HL-60 (cell line): ENCODE measurements at places on chromosomes 5 and 9.
A peak's percentile ranks its signal among the peaks of the same experiment; 100 is the strongest.

DNA sequence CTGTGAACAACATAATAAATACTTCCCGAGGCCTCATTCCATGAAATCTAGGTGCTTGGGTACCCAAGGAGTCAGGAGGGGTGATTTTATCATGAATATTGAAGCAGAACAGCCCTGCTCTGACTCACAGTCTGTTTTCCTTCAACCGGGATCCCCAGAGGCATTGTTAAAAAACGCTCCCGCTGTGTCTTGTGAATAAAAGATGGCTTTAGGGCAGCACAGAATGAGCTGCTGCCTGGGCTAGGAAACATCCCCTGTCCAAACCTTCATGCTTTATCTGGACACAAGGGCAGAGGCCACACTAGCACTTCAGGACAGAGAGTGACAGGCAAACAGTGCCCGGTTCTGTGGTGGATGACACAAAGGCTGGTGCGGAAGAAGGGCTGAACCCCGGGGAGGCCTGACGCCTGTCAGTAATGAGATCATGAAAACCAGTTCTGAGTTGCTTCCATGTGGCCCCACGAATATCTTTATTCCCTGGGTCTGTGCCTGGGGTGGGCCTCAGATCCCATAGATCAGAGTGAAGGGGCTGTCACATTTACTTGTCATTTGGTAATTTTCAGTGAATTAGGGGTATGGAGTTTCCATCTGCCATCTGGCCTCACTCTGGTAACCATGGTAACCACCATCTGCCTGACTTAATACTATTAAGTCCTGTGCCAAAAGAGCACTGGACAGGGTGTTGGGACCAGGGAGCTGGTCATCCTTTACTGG is 2.6 kb downstream of the IGFBPL1 start:
- no peak for DNase-seq

DNA sequence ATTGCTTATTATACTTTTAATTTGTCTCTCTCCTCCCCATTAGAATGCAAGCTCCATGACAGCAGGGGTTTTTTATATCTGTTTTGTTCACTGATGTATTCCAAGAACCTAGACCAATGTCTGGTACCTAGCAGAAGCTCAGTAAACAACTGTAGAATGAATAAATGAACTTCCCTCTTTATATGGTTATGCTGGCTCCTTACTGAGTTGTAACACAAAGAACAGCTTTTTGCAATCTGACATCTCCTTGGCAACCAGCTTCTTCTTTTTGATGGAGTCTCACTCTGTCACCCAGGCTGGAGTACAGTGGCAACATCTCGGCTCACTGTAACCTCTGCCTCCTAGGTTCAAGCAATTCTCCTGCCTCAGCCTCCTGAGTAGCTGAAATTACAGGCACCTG is 13.6 kb downstream of the TRMO start:
- DNase-seq = peak; percentile 49

- DNase-seq = peak; percentile 60
Observed at GRCh38 chr5:151093476-151093889, 12.6 kb upstream of the TNIP1 start.

DNA sequence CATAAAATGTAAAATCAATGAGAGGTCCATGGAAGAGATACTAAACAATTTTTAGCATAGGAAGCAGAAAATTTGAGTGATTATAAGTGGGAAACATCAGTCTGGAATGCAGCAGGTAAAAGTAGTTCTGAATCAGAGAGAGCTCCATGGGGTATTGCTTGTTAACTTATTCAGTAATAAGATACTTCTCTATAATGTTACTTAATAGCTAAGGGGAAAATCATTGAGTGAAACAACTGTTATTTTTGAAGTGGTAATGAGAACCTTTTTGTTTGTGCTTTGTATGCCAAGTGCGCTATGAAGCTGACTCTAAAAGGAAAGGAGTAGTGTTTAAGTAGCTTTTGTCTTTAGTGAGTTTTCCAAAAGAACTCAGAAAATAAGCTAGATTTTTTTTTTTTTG is 95.2 kb downstream of the ERBIN start:
- no peak for DNase-seq

DNA sequence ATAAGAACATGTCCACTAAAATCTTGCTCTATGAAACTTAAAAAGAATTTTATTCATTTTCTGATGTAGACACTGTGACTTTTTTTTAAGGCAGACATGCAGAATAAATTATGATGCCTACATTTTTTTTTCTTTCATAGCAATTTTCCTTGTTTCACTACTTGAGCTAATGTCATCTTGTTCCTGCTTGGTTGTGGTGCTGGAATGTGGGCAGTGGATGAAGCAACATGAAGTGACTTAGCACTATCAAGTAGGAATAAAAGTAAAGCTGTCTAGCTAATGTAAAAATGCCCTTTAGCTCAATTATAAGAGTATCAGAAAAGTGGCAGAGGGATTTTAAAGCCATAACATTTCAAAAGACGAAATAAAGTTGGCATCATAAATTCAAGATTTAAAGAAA is 191.0 kb downstream of the ADAMTS6 start:
- DNase-seq = no peak

- peak; percentile 2 for DNase-seq
Observed at GRCh38 chr5:103211576-103212561, 46.7 kb upstream of the MACIR start.

- no peak for DNase-seq
Observed at GRCh38 chr5:159104759-159105144, 5.0 kb upstream of the EBF1 start.

DNA sequence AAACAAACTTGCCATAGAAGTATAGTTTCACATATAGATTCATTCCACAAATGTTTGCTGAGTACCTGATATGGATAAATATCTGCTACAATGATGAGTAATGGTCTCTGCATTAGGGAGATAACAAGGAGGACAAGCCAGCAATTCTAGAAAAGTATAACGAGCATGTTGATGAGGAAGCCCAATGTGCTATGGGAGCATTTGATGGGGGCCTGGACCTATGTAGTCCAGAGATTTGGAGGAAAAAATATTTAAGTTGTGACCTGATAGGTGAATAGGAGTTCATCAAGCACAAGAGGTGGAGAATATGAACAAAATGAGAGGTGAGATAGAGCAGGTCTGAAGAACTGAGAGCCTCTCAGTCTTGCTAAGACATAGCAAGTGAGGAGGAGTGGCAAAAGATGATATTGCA is 14.4 kb upstream of the TMEM245 start:
- no peak for DNase-seq

- no peak for DNase-seq
Observed at GRCh38 chr5:151628112-151628823, 37.1 kb upstream of the FAT2 start.

- DNase-seq = no peak
Observed at GRCh38 chr5:136526791-136527190, 161.4 kb upstream of the TRPC7 start.
